ENCODE measurements at places on chromosomes 6 and 20. TPM values are rescaled to one million over a fixed set of nuclear protein-coding genes. Genes with fewer than 3 reads are reported as not detected.

TMC2 gene
- total RNA-seq, result not detected

SLC22A3 gene
- total RNA-seq, result 0.16 TPM

TREM1 gene
- not detected for total RNA-seq

ZBP1 gene
- not detected for total RNA-seq

OR12D1 gene
- not detected for total RNA-seq

IYD gene
- not detected for total RNA-seq

TGM3 gene
- not detected for total RNA-seq

KIF25 gene
- total RNA-seq, result 0.32 TPM

CYP24A1 gene
- not detected for total RNA-seq

ULBP2 gene
- total RNA-seq, result 2.1 TPM

GPR6 gene
- not detected for total RNA-seq

PPP2R5D gene
- 41.2 TPM for total RNA-seq

RAD21L1 gene
- not detected for total RNA-seq

GLP1R gene
- not detected for total RNA-seq

KCNQ5 gene
- total RNA-seq, result 0.49 TPM

SUN5 gene
- total RNA-seq, result not detected

OVOL2 gene
- not detected for total RNA-seq

FOXP4 gene
- total RNA-seq, result 1.7 TPM

Measured in hair follicle dermal papilla cell (primary cell).